GM19239 (cell line): ENCODE measurements at places on chromosomes 5 and 9.

- DNase-seq: no peak
These were observed 217.5 kb downstream of the GABBR2 start for GRCh38 chr9:98491231-98491651.

GRCh38 chr5:116876240-116876840, 301.7 kb upstream of the SEMA6A start:
- no peak for DNase-seq

DNA sequence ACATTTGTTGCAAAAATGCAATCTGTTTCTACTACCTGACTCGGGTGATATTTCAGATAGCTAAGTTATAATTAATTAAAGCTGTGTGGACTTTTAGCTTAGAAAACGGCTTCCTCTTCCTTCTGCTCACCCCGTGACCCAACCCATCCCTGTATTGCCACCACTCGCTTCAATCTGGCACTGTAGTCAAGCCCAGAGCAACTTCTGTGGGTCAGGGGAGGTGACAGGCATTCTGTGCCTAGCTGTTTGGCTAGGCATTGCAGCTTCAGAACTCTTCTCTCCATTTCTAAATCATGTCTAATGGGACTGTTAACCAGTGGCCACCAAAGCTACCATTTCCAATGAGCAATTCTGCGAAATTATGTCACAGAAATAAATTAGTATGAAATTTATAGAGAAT, 179.7 kb upstream of the TLX3 start:
- DNase-seq: no peak

- no peak for DNase-seq
These were observed 1.1 kb downstream of the HRCT1 start for GRCh38 chr9:35906923-35907699.

DNA sequence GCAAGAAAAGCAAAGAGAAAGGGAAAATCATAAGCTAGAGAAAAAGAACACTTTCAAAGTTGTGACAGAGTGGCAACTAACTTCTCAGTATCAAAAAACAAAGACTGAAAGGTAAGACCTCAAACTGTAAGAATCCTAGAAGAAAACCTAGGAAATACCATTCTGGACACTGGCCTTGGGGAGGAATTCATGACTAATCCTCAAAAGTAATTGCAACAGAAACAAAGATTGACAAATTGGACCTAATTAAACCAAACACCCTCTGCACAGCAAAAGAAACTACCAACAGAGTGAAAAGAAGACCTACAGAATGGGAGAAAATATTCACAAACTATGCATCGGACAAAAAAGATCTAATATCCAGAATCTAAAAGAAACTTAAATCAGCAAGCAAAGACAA, 79.1 kb downstream of the FEM1C start:
- DNase-seq: no peak

- DNase-seq: no peak
These were observed 24.6 kb downstream of the SECISBP2 start for GRCh38 chr9:89342948-89343347.
